Esophagus muscularis mucosa (tissue), 4 donors: ENCODE measurements at places on chromosomes 7 and 10. TPM values are rescaled to one million over a fixed set of nuclear protein-coding genes. Genes with fewer than 3 reads are reported as not detected.

GRCh38 chr7:84337429-84337828 is 142.8 kb upstream of the SEMA3A start:
- no peaks in the 10 kb centered on the region for H3K4me1 ChIP-seq
- no peak overlapping the region for H3K27ac ChIP-seq
- no peak for DNase-seq

GRCh38 chr10:32341596-32341995 is 5.4 kb downstream of the EPC1 start:
- no peaks in the 10 kb centered on the region for H3K36me3 ChIP-seq
- H3K27ac ChIP-seq: no peak overlapping the region
- H3K27me3 ChIP-seq: no peaks in the 10 kb centered on the region
- no peak overlapping the region for H3K4me3 ChIP-seq
- no peak for DNase-seq

- H3K27me3 ChIP-seq: peaks cover 78% of the 10 kb centered on the region
- H3K36me3 ChIP-seq: no peaks in the 10 kb centered on the region
- no peak overlapping the region for H3K4me3 ChIP-seq
- peaks cover 4% of the 10 kb centered on the region for H3K4me1 ChIP-seq
- DNase-seq: no peak
Measured at GRCh38 chr7:27223941-27224575, 18.5 kb upstream of the EVX1 start.

GRCh38 chr7:66265566-66265965 is 60.4 kb downstream of the TPST1 start:
- H3K36me3 ChIP-seq: no peaks in the 10 kb centered on the region
- H3K4me1 ChIP-seq: no peaks in the 10 kb centered on the region

DNA sequence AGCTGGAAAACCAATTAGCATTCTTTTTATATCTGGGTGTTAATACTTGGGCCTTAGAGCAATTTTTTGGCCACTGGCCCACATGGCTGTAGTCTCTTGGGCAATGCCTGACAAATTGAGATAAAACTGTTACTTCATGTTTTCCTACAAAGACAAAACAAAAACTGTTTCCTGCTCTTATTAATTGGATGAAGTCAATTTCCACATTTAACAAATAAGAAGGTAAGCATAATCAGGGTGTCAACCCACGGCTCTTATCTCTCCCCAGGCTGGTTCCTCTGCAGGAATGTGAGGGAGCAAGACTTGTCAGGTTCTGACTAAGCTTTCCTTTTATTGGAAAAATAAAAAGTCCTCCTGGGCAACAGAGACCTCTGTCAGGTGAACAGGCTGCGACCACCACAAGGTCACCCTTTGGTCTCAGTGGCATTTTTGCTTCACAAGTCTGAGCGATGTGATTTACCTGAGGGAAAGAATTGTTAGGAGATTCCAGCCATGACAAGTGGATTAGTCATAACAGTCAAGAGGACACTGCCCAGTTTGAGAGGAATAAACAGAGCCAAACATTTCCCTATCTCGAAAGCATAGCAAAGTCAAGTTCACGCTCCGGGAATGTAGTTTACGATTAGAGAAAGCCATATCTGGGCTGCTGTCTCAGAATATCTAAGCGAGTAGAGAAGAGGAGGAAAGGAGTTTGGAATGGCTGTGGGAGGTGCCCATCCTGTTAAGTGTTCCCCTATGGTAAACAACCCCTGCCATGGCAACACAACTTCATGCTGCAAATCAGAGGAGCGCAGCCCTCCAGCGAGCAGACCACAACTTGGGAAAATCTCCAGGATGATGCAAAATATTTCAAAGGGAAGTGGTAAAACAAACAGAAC is 144.4 kb downstream of the TES start:
- H3K27me3 ChIP-seq: no peaks in the 10 kb centered on the region
- H3K36me3 ChIP-seq: no peaks in the 10 kb centered on the region
- H3K27ac ChIP-seq: peak overlapping the region; percentile 82
- no peak for DNase-seq
- peak overlapping the region; percentile 44 for H3K4me3 ChIP-seq
- H3K4me1 ChIP-seq: peaks cover 61% of the 10 kb centered on the region

Gene UNCX
- total RNA-seq: not detected

DNA sequence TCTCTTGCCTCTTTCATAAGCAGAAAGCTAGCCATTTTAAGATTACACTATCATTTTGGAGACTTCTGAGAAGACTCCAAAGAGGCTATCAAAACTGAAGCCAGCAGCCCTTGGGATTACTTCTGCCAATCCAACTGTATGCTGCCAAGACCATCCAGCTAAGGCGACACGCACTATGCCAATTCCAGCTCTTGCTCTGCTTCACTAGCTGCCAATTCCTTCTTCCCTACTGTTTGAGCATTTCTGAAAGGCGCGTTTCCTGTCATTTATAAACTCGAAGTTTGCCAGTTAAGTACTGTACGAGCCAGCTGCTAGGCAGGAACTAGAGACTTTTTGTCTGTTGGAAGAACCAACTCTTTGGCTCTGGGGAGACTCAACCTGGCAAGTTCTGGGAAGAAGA is 36.5 kb downstream of the MALSU1 start:
- DNase-seq: no peak
- H3K4me3 ChIP-seq: no peak overlapping the region
- H3K4me1 ChIP-seq: peaks cover 29% of the 10 kb centered on the region
- no peaks in the 10 kb centered on the region for H3K36me3 ChIP-seq
- no peaks in the 10 kb centered on the region for H3K27me3 ChIP-seq
- no peak overlapping the region for H3K27ac ChIP-seq

Gene KNDC1
- total RNA-seq: 1.2 TPM
